ENCODE measurements at places on chromosomes 7 and 10.

DNA sequence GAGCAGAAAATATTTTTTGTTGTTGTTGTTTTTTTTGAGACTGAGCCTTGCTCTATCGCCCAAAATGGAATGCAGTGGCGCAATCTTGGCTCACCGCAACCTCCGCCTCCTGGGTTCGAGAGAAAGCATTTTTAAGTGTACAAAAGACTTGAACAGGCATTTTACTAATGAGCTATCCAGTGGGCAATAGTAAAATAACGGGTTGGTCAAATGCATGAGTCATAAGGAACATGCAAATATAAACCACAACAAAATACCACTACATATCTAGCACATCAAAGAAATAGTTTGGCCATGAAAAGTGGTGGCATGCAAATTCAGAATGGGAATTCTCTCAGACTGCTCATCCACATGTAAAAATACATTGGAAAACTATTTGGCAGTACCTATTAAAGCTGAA lies 71.7 kb upstream of the TMEM106B start:
- no peak for DNase-seq

- no peak for DNase-seq
Observed at GRCh38 chr7:121157885-121158590, 169.5 kb downstream of the CPED1 start.

DNA sequence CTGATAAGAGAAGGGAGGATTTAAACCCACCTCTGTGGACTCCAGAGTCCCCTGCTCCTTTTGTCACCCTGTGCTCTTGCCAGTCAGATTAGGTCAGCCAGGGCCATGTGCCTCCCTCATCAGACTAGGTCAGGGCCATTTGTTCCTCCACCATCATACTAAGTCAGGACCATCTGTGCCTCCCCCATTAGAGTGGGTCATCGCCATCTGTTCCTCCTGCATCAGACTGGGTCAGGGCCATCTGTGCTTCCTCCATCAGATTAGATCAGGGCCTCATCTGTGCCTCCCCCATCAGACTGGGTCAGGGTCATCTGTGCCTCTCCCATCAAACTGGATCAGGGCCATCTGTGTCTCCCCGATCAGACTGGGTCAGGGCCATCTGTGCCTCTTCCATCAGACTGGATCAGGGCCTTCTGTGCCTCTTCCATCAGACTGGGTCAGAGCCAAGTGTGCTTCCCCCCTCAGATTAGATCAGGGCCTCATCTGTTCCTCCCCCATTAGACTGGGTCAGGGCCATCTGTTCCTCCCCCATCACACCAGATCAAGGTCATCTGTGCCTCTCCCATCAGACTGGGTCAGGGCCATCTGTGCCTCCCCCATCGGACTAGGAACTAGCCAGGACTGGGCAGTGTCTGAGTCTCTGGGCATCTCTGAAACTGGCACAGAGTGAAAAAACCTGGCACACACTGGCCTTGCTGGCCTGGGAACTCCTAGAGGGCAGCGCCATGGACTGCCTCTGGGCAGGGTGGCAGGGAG lies 11.5 kb downstream of the MYL10 start:
- no peak for DNase-seq

GRCh38 chr7:155408651-155409586 lies 49.0 kb upstream of the EN2 start:
- no peak for DNase-seq

DNA sequence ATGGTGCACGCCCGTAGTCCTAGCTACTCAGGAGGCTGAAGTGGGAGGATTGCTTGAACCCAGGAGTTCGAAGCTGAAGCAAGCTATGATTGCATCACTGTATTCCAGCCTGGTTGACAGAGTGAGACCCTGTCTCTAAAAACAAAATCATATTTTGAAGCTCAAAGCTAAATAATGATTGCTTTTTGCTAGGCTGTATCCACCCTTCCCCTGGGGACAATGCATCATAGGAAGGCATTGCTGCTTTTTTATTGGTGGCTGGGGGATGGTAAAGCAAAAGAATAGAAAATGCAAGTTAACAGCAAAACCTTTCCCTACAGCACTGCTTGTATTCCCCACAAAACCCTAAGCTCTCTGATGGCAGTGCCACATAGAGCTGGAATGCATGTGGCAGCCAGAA lies 107.5 kb upstream of the WAC start:
- no peak for DNase-seq

DNA sequence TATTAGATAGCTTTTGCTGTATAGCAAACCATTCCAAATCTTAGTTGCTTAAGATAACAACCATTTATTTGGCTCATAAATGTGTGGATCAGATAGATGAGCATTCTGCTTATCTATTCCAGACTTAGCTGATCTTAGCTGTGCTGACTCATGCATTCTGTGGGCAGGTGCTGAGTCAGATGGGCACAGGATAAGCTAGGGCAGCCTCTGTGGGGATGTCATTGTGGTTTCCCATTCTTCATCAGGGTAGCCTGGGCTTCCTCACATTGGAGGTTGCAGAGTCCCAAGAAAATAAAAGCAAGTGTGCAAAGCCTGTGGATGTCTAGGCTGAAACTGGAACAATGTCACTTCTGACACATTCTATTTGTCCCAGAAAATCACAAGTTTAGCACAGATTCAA lies 917.0 kb downstream of the TYW1 start:
- DNase-seq, result no peak

DNA sequence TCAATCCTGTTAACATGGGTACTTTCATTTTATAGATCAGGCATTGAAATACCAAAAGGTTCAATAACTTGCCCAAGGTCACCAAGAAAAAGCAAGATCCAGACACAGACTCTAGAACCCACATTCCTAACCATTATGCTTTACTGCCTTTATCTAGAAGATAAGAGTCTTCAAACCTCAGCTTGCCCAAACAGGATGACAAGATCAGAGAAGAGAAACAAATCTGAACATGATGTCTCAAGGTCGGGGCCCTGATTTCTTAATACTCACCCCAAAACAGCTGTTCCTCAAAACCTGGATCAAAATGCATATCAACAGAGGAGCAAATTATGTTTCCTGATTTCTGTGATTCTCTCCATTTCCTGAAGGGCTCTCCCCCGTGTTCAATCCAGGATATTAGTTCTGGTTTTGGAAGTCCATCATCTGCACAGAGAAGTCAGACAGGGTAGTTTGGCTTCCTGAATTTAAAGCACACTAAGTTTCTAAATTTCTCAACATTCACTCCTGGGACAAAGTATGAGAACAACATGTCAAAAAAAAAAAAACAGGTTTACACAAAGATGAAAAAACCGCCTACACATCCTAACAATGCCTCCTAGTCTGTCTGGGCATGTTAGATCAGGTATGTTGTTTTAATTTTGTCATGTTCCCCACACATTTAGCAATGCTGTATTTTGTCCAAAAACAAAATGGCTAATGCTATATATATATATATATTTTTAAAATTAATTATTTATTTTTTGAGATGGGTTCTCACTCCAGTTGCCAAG lies 16.2 kb downstream of the ZNF786 start:
- no peak for DNase-seq

All from retinal pigment epithelial cell (primary cell).